Colonic mucosa (tissue), 4 donors: ENCODE measurements at places on chromosomes 16 and 17.

DNA sequence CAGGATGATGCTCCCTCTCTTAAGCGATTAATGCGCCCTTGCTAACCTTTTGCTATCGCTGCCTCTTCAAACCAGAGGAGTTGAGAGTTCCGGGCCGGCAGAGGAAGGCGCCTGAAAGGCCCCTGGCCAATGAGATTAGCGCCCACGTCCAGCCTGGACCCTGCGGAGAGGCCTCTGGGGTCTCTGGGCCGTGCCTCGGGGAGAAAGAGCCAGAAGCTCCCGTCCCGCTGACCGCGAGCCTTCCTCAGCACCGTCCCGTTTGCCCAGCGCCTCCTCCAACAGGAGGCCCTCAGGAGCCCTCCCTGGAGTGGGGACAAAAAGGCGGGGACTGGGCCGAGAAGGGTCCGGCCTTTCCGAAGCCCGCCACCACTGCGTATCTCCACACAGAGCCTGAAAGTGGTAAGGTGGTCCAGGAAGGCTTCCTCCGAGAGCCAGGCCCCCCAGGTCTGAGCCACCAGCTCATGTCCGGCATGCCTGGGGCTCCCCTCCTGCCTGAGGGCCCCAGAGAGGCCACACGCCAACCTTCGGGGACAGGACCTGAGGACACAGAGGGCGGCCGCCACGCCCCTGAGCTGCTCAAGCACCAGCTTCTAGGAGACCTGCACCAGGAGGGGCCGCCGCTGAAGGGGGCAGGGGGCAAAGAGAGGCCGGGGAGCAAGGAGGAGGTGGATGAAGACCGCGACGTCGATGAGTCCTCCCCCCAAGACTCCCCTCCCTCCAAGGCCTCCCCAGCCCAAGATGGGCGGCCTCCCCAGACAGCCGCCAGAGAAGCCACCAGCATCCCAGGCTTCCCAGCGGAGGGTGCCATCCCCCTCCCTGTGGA is 16.0 kb upstream of the STH start:
- no peak overlapping the region for H3K4me3 ChIP-seq
- no peak overlapping the region for H3K27ac ChIP-seq
- H3K36me3 ChIP-seq: no peaks in the 10 kb centered on the region
- no peak for DNase-seq
- H3K27me3 ChIP-seq: no peaks in the 10 kb centered on the region
- no peaks in the 10 kb centered on the region for H3K4me1 ChIP-seq

DNA sequence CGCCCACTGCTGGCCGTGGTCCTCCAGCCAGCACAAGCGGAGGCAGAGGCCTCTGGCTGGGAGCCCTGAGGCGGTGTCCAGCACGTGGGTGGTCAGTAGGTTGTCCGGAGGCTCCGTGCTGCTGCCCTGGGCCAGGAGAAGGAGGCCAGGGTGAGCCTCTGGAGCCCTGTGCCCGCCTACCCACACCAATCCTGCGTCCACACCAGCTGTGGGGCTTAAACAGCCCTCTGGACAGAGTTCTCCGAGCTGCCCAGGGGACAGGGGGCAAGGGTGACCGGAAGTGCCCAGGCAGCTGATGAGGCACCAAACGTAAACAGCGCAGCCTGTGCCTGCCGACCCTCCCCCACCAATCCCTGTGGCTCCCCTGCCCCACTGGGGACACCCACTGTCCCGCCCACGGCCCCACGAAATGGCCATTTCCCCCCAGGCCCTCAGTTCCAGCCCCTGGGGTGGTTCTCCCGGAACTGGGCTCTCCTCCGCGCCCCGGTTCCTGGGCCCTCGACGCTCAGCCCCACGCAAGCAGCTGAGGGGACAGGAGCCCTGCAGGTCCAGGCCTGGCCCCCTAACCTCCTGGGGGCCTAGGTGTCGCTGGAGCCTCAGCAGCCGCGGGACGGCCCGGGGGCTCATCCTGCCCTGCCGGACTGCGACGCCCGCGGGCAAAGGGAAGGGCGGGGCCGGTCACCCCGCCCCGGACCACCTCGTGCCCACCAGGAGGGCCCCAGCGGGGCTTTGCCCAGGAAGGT is 27.9 kb upstream of the DBNDD1 start:
- peak overlapping the region; percentile 36 for H3K4me3 ChIP-seq
- H3K36me3 ChIP-seq: peaks cover 7% of the 10 kb centered on the region
- peaks cover 10% of the 10 kb centered on the region for H3K4me1 ChIP-seq

DNA sequence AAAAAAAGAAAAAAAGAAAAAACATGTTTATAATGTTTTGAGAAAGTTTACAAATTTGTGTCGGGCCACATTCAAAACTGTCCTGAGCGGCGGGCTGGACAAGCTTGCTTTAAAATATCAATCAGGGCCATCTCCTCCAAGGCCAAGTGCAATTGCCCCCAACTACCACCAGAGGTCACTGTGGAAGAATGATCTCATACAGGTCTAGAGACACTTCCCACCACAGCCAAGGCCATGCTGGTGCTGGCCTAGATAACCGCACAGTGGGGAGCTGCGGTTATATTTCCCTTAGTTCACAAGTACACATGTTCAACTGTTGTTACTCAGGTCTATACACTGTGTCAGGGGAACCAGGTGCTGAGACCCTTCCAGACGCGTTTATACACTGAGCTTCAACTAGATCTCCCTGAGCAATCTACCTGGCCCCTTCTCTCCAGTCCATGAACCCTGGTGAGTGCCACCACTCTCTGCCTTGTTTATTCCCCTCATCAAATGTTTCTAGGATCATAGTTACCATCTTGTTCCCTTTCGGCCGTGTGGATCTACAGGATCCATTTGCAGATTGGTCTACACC is 83.8 kb upstream of the CCL2 start:
- no peaks in the 10 kb centered on the region for H3K4me1 ChIP-seq
- no peak overlapping the region for H3K4me3 ChIP-seq
- peak; percentile 61 for DNase-seq
- no peak overlapping the region for H3K27ac ChIP-seq

DNA sequence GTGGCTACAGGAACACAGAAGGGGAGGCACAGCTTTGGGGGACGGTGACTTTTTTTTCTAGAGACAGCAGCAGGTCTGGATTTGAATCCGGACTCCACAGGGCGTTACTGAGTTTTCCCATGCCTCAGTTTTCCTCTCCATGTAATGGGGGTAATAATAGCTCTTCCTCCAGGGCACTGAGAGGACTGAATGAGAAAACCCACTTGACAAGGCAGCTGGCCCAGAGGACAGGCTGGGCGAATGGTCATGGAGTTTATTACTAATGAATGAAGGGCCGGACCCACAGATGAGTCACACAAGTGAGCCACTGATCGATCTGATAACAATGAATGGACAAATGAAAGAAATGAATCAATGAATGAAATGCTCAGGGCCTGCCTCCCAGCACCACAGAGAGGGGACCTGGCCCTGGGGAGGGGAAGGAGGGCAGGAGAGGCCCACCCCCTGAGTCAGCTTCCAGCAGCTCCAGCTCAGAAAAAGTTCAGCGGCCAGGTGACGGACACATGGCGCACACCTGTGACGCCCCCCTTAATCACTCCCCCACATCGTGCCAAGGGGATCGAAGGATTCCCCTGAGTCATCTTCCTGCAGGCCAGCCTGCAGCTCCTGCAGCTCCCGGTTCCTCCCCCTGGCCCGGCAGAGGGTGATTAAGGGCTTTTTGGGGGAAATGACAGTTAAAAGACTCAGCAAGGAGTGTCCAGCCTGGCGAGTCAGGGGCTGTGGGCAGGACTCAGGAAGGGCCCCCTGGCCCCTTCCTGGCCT is 54.3 kb downstream of the SOCS1 start:
- DNase-seq: no peak
- H3K4me1 ChIP-seq: peaks cover 13% of the 10 kb centered on the region
- H3K27ac ChIP-seq: no peak overlapping the region

DNA sequence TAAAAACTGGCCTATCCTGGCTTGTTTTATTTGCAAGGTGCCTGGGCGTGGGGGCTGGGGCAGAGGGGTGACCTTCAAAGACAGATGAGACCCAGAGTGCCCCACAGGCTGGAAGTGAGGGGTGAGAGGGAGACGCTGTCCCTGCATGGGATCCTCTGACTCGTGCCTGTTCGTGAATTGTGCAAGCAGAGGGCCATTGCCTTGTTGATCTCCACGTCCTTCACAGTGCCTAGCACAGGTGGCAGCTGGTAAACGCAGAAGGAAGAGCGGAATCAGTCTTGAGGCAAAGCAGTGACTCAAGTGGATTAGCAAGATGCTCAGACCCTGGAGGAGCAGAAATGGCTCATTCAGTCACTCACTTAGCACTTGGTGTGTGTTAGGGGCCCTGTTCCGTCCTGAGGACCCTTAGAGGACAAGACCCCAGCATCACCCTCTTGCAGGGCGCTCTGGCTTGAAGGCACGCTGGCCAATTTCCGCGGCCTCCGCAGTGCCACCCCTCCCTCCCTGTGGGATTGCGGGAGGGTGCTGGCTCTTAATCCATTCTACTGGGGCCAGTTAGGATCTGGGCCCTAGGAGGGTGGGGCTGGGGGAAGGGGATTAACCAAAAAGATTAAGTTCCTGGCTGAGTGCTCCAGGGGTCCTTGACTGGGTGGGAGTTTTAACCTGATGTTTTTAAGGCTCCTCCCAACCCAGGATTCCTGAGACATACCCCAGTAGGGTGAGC is 151.2 kb downstream of the CCDC182 start:
- no peak for DNase-seq
- no peaks in the 10 kb centered on the region for H3K4me1 ChIP-seq
- no peaks in the 10 kb centered on the region for H3K27me3 ChIP-seq
- H3K4me3 ChIP-seq: no peak overlapping the region
- no peaks in the 10 kb centered on the region for H3K36me3 ChIP-seq

- peaks cover 5% of the 10 kb centered on the region for H3K4me1 ChIP-seq
- peaks cover 16% of the 10 kb centered on the region for H3K36me3 ChIP-seq
- DNase-seq: peak; percentile 39
- peak overlapping the region; percentile 93 for H3K27ac ChIP-seq
- peak overlapping the region; percentile 72 for H3K4me3 ChIP-seq
These were observed 1.6 kb downstream of the ACTG1 start for GRCh38 chr17:81510785-81511553.

DNA sequence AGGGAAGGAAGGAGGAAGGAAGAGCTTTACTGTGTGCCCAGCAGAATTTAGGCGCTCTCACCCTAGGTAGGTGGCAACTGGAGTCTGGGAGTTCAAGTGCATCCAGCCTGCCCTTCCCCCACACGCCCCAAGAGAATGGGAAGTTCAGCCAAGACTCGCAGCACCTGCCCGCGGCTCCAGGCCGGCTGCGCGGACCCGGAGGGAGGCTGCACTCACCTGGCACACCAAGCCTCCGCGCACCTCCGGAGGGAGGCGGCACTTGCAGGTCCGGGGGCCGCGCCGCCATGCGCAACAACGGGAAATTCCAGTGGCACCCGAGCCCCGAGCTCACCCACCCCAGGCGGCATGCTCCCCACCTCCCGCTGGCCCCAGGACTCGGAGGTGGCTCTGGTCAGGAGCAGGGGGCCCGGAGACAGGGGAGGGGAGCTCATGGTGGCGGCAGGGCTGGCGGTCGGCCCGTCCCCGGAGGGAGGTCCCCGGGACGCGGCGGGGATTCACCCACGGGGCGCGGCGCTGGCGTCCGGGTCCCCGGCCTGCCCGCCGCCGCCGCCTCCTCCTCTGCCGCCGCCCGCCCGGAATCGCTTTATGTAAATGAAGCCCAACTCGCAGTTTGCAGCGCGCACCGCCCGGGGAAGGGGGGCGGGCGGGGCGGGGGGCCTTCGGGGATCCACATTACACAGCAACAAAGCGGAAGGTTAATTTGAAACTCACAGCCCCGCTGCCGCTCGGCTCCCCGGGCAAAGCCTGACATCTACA is at the start of gene ZFHX3:
Gene ZFHX3, minus strand, starts transcription at position 593 of the 756 bp plus-strand sequence. CDS start 87,983 bp downstream, outside the sequence.
- H3K27me3 ChIP-seq: no peaks in the 10 kb centered on the region
- peak within 1 kb of the TSS; percentile 88 for H3K27ac ChIP-seq

GRCh38 chr17:80729761-80730160 is 185.1 kb downstream of the RPTOR start:
- H3K4me3 ChIP-seq: no peak overlapping the region
- no peaks in the 10 kb centered on the region for H3K36me3 ChIP-seq
- no peaks in the 10 kb centered on the region for H3K4me1 ChIP-seq
- DNase-seq: no peak

DNA sequence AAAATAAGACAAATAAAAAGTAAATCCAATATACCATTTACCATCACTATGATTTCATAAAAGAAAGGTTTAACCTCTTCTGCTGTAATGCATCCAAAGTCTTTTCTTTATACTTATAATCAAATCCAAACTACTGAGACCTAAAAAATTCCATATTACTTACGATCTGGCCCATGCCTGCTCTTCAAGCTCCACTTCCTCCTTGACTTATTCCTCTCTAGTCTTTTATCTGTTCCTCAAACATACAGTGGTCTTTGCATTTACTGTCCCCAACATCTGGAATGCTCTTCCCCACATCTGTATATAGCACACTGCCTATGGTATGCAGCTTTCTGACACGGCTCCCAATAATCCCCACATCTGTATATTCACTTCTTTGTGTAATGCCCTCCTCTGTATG is 33.8 kb downstream of the PCTP start:
- H3K36me3 ChIP-seq: no peaks in the 10 kb centered on the region
- H3K27me3 ChIP-seq: no peaks in the 10 kb centered on the region
- no peak for DNase-seq
- H3K4me3 ChIP-seq: no peak overlapping the region
- no peak overlapping the region for H3K27ac ChIP-seq

DNA sequence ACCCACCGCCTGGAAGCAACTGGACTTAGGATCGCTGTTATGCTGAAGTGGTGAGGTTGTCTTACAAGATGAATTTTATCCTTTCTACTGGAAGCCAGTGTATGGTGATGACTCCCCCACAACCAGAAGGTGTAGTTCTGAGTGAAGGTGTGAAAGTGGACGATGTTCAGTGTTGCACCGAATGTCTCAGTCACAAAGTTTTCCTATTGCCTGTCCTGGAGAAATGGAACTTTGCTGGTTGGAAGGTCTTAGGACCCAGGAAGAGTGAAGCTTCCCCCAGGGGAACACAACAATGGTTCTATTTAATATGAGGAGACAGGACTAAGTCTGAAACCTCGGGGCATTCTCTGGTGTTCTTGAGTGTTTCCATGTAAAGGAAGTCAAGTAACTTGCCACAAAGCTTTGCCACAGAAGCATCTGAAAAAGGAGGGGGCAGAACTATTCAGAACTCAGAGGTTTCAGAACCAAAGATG is 44.2 kb downstream of the USP22 start:
- no peaks in the 10 kb centered on the region for H3K27me3 ChIP-seq
- no peak overlapping the region for H3K4me3 ChIP-seq
- DNase-seq: no peak
- peaks cover 16% of the 10 kb centered on the region for H3K36me3 ChIP-seq
- H3K27ac ChIP-seq: no peak overlapping the region

GRCh38 chr16:74291577-74292208 is 4.9 kb upstream of the PSMD7 start:
- H3K4me3 ChIP-seq: no peak overlapping the region
- no peaks in the 10 kb centered on the region for H3K27me3 ChIP-seq
- H3K36me3 ChIP-seq: no peaks in the 10 kb centered on the region
- no peak overlapping the region for H3K27ac ChIP-seq
- DNase-seq: no peak

GRCh38 chr16:1953734-1954133 is 755 bp downstream of the RPL3L start:
- H3K36me3 ChIP-seq: no peaks in the 10 kb centered on the region
- DNase-seq: no peak
- no peaks in the 10 kb centered on the region for H3K4me1 ChIP-seq
- no peak overlapping the region for H3K4me3 ChIP-seq
- no peaks in the 10 kb centered on the region for H3K27me3 ChIP-seq
